ENCODE measurements at places on chromosomes 6 and 20. TPM values are rescaled to one million over a fixed set of nuclear protein-coding genes. Genes with fewer than 3 reads are reported as not detected.

DNA sequence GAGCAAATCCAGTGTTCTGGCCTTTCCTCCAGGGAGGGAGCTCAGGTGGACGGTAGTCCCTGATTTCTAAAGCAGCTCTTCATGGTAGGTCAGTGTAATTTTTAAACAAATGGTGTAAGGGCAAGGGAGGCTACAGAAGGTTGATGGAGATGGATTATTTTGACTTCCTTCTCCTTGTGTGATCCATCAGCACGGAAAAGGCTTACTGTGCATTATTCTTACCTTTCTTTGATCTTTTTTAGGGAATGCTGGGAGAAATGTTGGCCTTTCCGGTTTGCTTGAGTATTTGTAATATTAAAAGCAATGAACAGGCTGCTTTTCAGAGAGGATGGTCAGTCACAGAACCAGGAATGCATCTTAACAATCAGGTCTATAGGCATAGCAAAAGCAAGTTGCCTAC is 487.0 kb upstream of the BTBD3 start:
- no peaks in the 10 kb centered on the region for H3K36me3 ChIP-seq
- H3K27ac ChIP-seq: no peak overlapping the region
- H3K4me3 ChIP-seq: no peak overlapping the region
- no peaks in the 10 kb centered on the region for H3K27me3 ChIP-seq
- no peaks in the 10 kb centered on the region for H3K4me1 ChIP-seq

- no peaks in the 10 kb centered on the region for H3K36me3 ChIP-seq
- peaks cover 25% of the 10 kb centered on the region for H3K4me1 ChIP-seq
- H3K27me3 ChIP-seq: no peaks in the 10 kb centered on the region
- no peak overlapping the region for H3K4me3 ChIP-seq
These were observed 17.1 kb upstream of the BPI start for GRCh38 chr20:38286586-38287531.

DNA sequence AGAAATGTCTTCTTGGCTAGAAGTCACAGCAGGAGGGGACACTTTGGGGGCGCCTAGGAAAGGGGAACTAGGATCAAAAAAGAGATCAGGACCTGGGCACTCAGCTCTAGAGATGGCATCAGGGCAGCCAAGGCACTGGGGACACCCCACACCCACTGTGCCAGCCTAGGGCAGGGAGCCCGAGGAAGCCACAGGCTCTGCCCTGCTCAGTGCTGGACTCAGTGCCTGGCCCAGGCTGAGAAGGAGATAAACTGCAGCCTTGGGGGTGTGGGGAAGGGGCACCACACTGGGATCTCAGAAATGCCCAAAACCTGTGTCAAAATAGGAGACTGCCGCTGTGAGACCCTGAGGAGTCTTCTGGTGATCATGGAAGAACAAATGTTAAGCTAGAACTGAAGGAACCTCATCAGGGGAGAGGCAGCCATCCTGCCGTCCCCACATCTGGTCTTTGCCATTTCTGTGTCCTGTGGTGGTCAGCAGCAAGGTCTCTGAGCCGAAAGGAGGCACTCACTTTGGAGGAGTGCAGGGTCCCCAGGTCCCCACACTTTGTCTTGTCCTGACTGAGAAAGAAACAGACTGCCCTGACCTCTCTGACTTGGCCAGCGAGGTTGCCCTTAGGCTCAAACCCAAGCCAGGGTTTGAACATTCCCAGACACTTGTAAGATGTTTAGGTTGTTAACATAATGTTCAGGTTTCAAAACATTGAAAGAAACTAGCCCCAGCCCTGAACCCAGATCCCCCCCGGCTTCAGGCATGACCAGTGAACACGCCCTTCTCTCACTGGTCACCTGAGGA is 2.3 kb downstream of the ARFRP1 start:
- peaks cover 17% of the 10 kb centered on the region for H3K4me1 ChIP-seq
- no peak for DNase-seq
- no peaks in the 10 kb centered on the region for H3K27me3 ChIP-seq
- H3K36me3 ChIP-seq: peaks cover 14% of the 10 kb centered on the region
- H3K4me3 ChIP-seq: no peak overlapping the region
- no peak overlapping the region for H3K27ac ChIP-seq

GRCh38 chr6:100554228-100554627 is 89.5 kb upstream of the SIM1 start:
- no peak overlapping the region for H3K4me3 ChIP-seq
- peaks cover 2% of the 10 kb centered on the region for H3K36me3 ChIP-seq
- no peaks in the 10 kb centered on the region for H3K27me3 ChIP-seq
- H3K4me1 ChIP-seq: peaks cover 2% of the 10 kb centered on the region
- DNase-seq: no peak
- H3K27ac ChIP-seq: no peak overlapping the region

GRCh38 chr6:122839906-122840305 is 50.8 kb downstream of the SMPDL3A start:
- H3K4me1 ChIP-seq: no peaks in the 10 kb centered on the region
- no peak overlapping the region for H3K27ac ChIP-seq
- H3K36me3 ChIP-seq: no peaks in the 10 kb centered on the region
- no peaks in the 10 kb centered on the region for H3K27me3 ChIP-seq
- H3K4me3 ChIP-seq: no peak overlapping the region

GRCh38 chr20:45044084-45044573 is 56.8 kb downstream of the KCNS1 start:
- peak; percentile 60 for DNase-seq
- H3K27me3 ChIP-seq: no peaks in the 10 kb centered on the region
- H3K27ac ChIP-seq: no peak overlapping the region
- H3K4me3 ChIP-seq: no peak overlapping the region
- no peaks in the 10 kb centered on the region for H3K36me3 ChIP-seq
- H3K4me1 ChIP-seq: peaks cover 8% of the 10 kb centered on the region

DNA sequence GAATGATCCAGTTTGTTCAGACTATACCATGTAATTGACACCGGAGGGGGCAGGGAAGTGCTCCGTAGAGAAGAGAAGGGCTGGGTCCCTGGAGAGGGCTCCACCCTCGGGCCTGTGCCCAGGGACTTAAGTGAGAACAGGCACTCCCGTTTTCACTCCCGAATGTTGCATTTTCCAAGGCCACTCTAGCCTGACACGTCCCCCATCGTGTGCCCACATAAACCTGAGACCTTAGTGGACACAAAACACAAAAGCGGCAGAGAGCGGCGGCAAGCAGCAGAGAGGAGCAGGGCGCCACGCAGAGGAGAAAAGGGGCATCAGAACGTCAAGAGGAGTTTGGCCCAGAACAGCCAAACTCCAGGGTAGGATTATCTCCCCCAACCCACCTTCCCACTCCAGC is 1405.1 kb downstream of the GRIK2 start:
- H3K27me3 ChIP-seq: no peaks in the 10 kb centered on the region
- H3K36me3 ChIP-seq: no peaks in the 10 kb centered on the region
- peak overlapping the region; percentile 17 for H3K4me3 ChIP-seq
- DNase-seq: no peak
- H3K4me1 ChIP-seq: no peaks in the 10 kb centered on the region

DNA sequence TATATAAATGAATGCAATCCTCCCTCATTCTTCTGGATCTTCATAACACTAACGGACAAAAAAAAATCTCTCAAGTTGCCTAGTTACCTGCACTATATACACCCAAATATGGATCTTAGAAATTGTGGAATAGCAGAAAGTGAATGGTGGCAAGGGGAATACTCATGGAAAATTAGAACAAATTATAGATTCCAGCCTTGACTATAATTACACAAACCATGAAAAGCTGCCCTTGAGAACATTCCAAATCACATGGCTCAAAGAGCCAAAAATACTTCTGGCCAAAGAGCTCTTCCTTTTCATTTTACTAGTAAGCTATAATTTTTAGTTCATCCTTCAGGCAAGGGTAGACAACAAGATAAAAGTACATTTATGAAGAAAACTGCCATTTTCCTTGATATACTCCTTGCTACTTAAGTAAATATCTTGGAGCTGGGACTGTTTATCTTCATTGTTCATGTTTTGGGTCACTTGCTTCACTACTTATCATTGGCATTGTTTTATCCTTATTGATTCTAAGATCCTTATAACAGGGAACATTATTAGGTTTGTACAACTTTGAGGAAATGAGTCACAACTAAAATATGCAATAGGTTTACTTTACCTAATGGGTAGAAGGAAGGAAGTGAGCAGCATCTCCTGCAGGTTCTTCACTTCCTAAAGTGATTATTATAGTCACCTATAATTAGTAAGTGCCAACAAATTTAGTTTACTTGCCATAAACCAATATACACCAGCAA is 6.4 kb upstream of the MTRES1 start:
- no peaks in the 10 kb centered on the region for H3K27me3 ChIP-seq
- no peak overlapping the region for H3K27ac ChIP-seq
- no peak for DNase-seq

DNA sequence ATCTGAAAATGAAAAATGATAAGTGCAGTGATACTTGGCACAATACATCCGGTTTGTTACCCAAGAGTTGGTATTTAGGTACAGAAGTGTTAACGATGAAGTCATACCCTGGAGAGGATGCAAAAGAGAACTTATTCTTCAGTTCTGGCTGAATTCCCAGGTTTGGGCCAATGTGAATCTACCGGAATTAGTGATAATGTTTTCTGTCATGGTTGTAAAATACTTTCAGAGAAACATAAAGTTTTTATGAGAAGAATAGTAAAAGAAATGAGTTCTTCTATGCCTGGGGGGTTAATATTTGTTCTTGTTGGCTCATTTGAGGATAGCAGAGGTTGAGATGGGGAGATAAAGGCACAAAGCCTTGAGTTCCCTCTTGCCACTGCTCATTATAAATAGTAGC is 509.9 kb upstream of the POU3F2 start:
- peak; percentile 61 for DNase-seq
- no peak overlapping the region for H3K4me3 ChIP-seq
- peaks cover 2% of the 10 kb centered on the region for H3K4me1 ChIP-seq

DNA sequence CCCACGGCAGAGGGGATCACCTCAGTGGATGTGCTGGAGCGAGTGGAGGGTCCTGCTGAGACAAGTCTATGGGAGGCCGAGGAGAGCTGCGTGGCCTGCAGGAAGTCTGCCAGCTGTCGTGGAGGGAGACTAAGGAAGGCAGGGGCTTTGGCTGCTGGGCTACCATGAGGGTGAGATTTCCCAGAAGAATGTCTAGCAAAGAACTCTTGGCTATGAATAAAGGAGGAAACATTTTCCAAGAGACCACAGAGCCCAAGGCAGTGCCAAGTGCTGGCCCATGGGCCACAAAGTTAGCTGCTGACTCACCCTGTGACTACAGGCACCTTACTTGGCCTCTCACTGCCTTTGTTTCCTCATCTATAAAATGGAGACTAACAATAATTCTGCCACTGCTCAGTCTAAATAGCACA is 73.4 kb downstream of the PRDM1 start:
- H3K4me3 ChIP-seq: no peak overlapping the region
- DNase-seq: peak; percentile 98
- peak overlapping the region; percentile 84 for H3K27ac ChIP-seq
- H3K36me3 ChIP-seq: no peaks in the 10 kb centered on the region

GRCh38 chr6:164757451-164757850 is 552.0 kb downstream of the C6orf118 start:
- no peaks in the 10 kb centered on the region for H3K4me1 ChIP-seq
- H3K4me3 ChIP-seq: no peak overlapping the region
- no peaks in the 10 kb centered on the region for H3K27me3 ChIP-seq
- no peak for DNase-seq

DNA sequence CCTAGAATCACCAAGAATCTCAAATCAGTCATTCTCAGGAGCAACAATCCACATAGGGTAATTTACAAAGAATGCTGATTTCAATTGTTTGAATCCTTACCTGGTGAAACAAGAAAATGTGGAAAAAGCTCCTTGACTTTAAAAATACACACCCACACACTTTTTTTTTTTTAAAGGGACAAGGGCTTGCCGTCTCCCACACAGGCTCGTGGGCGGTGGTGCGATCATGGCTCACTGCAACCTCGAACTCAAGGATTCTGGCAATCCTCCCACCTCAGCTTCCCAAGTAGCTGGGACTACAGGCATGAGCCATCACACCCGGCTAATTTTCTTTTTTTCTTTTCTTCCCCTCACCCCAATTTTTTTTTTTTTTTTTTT is 30.7 kb downstream of the PARD6B start:
- DNase-seq: no peak
- no peaks in the 10 kb centered on the region for H3K36me3 ChIP-seq
- H3K27me3 ChIP-seq: no peaks in the 10 kb centered on the region
- no peak overlapping the region for H3K4me3 ChIP-seq

DNA sequence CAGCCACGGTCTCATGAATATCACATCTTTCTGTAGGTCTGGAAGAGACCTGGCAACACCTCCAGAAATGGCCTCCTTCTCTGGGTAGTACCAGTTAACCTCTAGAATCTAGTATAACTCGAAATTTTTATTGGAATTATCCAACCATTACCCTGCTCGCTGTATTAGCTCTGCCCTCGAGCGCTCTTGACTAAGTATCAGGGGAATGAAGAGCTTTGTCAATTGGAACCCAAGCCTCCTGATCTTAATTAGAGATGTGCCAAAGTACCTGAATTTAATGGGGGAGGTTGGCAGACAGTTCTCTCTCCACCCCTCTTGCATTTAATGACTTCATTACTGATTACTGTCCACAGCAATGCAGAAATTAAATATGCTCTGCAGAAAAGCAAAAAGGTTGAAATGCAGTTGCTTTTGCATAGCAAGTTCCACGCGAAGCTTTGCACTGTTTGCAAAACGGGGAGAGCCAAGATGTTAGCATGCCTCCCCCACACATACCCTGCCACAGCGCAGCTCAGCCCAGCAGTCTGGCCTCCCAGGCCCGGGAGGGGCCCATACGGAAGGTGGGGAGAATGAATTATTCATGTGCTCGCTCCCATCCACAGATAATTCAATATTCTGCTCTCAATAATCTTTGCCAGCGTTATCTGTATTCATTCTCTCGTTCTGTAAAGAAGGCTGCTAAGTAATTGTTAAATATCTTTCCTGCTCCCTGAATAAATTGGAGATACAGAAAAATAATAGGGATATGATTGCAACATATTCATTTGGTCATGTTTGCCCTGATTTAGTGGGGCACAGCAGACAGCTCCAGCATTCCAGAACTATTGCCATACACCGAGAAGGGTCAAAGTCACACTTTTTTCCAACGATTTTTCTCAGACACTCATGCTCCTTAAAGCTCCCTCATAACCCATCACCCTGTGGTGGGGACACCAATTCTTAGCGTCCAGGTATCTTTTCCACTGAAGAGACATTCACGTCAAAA is 305.8 kb downstream of the CDH26 start:
- H3K4me1 ChIP-seq: no peaks in the 10 kb centered on the region
- no peaks in the 10 kb centered on the region for H3K36me3 ChIP-seq
- no peak for DNase-seq
- no peak overlapping the region for H3K27ac ChIP-seq

- H3K4me1 ChIP-seq: no peaks in the 10 kb centered on the region
- H3K36me3 ChIP-seq: no peaks in the 10 kb centered on the region
- no peak overlapping the region for H3K4me3 ChIP-seq
- no peak overlapping the region for H3K27ac ChIP-seq
- no peak for DNase-seq
- H3K27me3 ChIP-seq: peaks cover 13% of the 10 kb centered on the region
These were observed 29.7 kb downstream of the VPS52 start for GRCh38 chr6:33241968-33242367.

Gene BPIFB4
- total RNA-seq: not detected

Gene CCN6
- not detected for total RNA-seq

Gene ADGRF4
- total RNA-seq: 1.4 TPM

Gene OPRL1
- 2.8 TPM for total RNA-seq

Gene GJA10
- total RNA-seq: not detected

Gene MMP24
- total RNA-seq: 13.7 TPM

Gene GSTA1
- 0.38 TPM for total RNA-seq

Gene RIMS4
- 0.53 TPM for total RNA-seq

Gene PEX3
- total RNA-seq: 20.8 TPM

Gene KIF25
- not detected for total RNA-seq
